CD14-positive monocyte (primary cell): ENCODE measurements at places on chromosomes 11 and 22.

GRCh38 chr11:68954836-68955606 is 25.8 kb downstream of the MRGPRD start:
- DNase-seq: peak; percentile 81

- no peak for DNase-seq
Observed at GRCh38 chr11:120336641-120337354, 585 bp downstream of the ARHGEF12 start.

DNA sequence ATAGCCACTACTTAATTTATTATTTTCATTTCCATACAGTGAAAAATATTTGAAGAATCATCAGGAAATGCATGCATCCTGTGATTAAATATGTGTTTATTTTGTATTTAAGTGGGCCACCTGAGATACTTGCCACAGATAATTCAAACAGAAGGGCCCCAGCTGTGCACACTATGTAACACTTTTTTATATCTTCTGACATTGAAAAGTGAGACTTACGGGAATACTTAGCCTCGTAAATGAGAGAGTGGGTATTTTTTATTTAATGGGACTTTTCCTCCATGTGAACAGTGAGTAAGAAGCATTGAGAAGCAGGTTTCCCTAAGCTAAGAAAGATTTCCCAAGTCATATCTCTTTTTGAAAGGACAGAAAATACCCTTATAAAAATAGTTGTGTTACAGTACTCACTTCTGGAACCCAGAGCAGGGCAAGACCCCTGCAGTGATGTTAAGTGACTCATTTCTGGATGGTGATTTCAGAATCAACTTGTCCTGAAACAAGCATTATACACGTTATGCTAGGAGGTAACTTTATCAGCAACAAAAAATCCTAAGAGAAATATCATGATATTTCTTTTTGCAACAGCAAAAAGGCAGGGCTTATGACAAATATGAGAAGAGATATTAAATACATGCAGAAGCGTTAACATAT is 478.1 kb upstream of the CHORDC1 start:
- DNase-seq: no peak

- DNase-seq: no peak
Observed at GRCh38 chr11:61193596-61193995, 9.7 kb upstream of the PGA3 start.

DNA sequence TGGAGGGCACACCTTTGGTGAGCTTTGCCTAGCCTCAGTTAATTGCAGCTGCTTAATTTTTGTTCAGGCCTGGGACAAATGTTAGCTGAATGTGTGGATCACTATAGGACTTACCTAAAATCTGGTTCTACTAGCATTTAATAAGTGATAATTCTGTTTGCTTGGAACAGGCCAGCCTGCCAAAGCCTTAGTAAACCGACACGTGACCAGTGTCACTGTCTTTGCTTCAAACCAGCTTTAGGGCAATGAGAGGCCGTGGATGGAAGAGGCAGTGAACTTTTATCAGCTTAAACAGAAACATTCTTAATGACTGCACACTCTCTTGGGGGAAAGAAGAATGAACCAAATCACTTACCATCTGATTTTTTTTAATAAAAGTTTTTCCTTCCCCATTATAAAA is 10.8 kb downstream of the PARVA start:
- DNase-seq: no peak

- DNase-seq: no peak
Observed at GRCh38 chr11:61297746-61298145, 2.6 kb upstream of the VWCE start.

GRCh38 chr22:25564979-25565677 is 653 bp downstream of the GRK3 start:
- no peak for DNase-seq

- DNase-seq: no peak
Observed at GRCh38 chr11:17458268-17458667, 18.4 kb downstream of the ABCC8 start.

GRCh38 chr22:48403521-48404403 is 1423.9 kb downstream of the BRD1 start:
- no peak for DNase-seq

DNA sequence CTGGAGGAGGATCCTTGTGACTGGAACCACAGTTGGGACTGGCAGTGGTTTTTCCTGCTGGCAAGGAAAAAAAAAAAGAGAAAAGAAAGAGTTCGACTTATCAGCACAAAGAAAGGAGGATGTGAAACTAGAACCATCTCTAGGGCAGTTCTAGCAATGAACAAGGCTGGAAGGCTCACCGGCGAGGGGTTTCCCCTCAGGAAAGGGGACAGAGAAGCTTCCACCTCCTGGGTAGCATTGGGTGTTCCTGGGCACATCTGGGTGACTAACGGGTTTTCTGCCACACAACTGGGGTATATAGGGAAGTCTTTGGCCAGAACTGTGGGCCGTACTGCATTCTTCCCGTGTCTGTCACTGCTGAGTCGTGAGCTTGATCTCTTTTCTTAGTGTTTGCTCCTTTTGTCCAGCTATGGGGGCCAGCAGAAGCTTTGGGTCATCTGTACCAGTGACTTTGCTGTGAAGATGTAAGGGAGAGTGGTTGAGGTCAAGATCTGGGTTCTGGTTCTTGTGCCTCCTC is 109.4 kb upstream of the OR4B1 start:
- DNase-seq: peak; percentile 76

- DNase-seq: no peak
Observed at GRCh38 chr11:19315511-19315910, 74.8 kb upstream of the E2F8 start.

- no peak for DNase-seq
Observed at GRCh38 chr11:83033972-83034672, 37.6 kb downstream of the RAB30 start.

DNA sequence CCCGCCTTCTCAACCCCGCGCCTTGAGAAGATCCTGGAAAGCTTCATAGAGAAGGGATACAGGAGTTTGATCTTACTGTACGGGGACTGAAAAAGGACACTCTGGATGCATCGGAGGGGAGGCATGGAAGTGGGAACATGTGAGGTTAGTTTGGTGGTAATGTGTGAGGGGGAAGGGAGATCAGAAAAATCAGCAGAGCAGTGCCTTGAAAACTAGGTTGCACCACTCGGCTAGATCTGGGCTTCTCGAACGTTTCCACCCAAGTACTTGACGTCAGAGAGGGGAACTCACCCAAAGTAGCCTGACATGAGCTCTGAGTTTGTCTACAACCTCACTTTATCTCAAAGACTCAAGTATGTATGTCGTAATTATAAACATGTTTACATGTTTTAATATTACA is 14.5 kb downstream of the USP35 start:
- peak; percentile 50 for DNase-seq

- no peak for DNase-seq
Observed at GRCh38 chr22:19110064-19110458, 12.2 kb downstream of the DGCR2 start.

DNA sequence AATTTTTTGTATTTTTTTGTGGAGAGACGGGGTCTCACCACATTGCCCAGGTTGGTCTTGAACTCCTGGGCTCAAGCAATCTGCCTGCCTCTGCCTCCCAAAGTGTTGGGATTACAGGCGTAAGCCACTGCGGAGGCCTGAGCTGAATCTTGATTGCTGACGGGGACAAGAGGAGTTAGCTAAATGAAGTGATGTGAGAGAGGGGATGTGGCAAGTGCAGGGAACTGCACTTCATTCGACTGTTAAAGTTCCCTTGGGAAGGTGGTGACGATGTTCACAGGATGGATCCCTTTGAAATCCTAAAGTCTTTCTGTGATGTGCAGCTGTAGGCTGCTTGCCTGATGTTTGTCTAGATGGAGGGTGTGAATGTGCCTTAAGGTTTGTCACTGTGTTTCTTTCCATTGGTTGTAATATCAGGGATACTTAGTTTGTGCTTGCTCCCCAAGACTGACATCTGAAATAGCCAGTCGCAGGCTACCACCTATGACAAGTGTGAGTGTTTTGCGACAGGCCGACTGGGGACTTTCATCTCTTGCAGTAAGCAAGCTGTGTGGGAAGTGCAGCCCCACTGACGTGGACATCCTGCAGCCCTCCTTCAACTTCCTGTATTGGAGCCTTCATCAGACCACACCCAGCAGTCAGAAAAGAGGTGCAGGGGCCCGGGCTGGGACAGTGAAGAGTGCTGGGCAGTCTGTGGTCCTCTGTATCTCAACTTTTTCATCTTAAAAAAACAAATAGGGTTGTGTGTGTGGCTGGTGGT is 19.6 kb upstream of the CCDC134 start:
- DNase-seq: peak; percentile 99

GRCh38 chr22:19225560-19225959 is 47.0 kb upstream of the SLC25A1 start:
- no peak for DNase-seq

- peak; percentile 87 for DNase-seq
Observed at GRCh38 chr11:61792310-61793082, at the start of the genes FEN1 and TMEM258. Gene FEN1, plus strand, starts transcription at chr11:61792911. Its CDS starts 2,451 bp downstream, at chr11:61795362. Gene TMEM258, minus strand, starts transcription at chr11:61792599. Its CDS starts 41 bp downstream, at chr11:61792558.

DNA sequence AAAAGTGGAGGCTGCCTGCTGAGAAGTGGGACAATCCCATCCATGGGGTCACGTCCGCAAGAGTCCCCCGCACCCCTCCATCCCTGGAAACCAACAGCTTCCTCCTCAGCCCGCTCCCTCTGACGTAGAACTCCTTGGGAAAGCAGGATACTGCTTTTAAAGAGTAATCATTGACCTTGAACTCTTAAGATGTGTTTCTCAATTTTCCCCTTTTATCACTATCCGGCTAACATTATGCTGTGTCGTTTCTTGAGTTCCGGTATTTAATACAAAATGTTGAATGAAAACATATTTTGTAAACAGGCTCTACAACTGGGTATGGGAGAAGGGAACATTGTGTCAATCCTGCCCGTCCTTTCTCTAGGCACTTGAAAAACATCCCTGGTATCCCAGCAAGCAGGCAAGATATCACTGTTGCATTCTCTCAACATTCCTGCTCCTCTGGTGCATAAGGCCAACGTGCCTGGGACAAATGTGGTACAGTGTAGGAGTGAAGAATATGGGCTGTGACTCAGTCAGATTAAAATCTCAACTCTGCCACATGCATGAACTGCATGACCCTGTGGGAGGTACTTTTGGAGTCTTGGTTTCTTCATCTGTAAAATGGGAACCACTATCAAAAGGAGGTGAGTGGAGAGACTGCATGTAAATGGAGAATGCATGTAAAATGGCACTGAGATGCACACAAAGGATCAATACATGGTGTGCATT is 52.8 kb downstream of the WT1 start:
- DNase-seq: no peak

- no peak for DNase-seq
Observed at GRCh38 chr22:28977481-28977971, 84.1 kb downstream of the C22orf31 start.

GRCh38 chr11:41113160-41113559 is 346.3 kb downstream of the LRRC4C start:
- DNase-seq: no peak

GRCh38 chr22:37443086-37443485 is 15.8 kb upstream of the ELFN2 start:
- DNase-seq: no peak
